NCI-H1048 (cell line): ENCODE measurements at places on chromosomes 2 and 18.
A peak's percentile ranks its signal among the peaks of the same experiment; 100 is the strongest.

- no peak for DNase-seq
Measured at GRCh38 chr2:57885742-57886141, 160.9 kb upstream of the VRK2 start.

DNA sequence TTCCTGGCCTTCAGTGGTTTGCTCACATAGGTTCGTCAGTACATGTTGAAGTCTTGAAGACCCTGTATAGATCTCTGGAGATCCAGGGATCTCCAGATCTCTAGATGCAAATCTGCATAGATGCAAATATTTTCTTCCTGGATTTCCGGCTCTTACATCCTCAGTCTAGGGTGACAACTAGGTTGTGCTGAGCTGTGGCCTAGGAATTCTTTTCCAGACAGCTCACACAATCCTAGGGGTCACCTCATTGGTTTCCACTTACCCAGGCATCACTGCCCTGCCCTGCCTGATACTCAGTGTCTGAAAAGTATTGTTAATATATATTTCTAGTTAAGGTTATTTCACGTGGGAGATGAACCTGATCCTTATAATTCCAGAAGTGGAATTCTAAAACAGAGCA is 105.1 kb upstream of the TTC27 start:
- no peak for DNase-seq

DNA sequence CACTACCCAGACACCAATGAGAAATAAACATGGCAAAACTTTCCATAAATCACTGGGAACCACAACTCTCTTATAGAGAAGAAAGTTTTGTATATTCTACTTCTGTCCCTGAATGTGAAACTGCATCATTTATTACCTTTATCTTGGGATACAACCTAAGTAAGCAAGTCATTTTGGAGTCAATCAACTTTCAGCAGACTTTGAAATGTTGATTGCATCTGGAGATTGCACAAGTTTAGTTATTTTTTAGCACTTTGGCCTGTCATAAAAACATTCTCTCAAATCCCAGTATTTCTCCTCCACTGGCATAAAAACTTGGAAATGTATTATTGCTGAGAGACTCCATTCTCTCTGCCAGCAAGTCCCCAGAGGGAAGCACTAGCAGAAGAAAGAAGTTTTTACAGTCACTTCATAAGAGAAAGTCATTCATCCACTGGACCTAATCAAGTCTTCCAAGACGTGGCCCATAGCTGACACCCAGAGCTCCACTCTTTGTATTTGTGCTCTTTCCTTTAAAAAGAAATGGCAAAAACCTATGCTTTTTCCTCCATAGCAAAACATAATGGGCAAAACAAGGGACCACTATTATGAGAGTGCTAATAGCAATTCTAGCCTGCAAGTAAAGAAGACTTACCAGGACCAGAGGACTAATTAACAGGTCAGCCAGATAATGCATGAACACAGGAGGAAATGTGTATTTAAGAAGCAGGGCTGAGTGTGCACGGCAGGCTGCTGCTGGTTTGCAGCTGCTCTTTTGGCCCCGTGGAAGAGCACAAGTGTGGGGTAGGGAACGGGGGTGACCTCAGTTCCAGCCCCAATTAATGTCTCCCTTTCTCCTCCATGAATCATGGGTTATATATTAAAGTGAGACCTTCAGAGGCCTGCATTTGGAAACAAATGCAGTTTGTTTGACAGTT is 171.5 kb downstream of the INO80D start:
- no peak for DNase-seq

GRCh38 chr18:41745166-41746049 is 209.6 kb upstream of the PIK3C3 start:
- DNase-seq = peak; percentile 5

DNA sequence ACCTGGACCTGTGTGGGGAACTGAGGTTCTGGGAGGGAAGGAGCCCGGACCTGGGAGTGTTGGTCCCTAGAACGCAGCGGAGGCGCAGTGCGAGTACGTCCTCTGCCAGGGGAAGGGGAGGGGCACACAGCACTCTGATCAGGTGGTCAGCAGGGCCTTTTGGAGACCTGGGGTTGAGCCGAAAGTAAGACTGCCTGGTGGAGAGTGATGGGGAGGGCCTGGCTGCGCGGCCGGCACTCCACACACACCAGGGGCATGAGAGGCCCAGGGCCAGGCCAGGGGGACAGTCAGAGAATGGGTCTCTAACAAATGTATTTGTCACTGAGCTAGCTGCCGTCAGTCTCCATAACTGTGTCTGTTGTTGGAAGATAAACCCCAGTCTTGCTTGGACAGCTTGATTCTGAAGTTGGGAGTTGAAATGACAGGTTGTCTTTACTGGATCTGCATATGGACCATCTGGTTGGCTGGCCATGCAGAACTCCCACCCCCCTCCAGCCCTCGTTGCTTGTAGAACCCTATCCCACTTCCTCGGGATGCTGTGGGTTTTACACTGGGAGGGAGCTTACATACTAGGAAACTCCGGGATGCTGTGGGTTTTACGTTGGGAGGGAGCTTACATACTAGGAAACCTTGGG is 75.4 kb upstream of the NFATC1 start:
- DNase-seq = no peak

DNA sequence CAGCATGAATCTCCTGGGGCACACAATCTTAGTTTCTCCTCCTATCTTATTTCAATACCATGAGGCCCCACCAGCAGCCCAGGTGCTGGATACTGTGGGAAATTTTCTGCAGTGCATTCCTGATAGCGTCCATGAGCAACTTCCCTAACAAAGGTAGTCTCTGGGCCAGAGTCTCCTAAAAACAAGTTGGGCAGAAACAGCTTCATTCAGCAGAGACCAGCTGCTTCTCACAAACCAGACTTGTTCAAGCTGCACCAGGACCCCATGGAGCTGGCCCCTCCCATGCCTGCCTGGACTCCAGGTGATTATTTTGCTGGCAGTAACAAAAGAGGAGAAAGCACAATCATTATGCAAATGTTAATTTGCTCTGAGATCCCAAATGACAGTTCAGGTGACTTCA is 31.4 kb downstream of the MYO5B start:
- DNase-seq = no peak

GRCh38 chr2:196105951-196106350 is 37.3 kb upstream of the DNAH7 start:
- DNase-seq = no peak

DNA sequence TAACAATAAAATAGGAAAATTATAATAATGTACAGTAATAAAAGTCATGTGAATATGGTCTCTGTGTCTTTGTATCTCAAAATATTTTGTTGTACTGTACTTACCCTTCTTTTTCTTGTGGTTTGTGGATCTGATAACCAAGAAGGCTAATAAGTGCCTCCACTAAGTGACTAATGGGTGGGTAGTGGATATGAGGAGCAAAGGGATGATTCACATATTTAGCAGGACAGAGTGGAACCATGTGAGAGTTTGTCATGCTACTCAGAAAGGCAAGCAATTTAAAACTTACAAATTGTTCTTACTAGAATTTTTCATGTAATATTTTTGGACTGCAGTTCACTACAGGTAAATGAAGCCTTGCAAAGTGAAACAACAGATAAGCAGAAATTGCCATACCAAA is 1241.2 kb upstream of the CDH2 start:
- no peak for DNase-seq
